ENCODE measurements at places on chromosomes 16 and 17.

DNA sequence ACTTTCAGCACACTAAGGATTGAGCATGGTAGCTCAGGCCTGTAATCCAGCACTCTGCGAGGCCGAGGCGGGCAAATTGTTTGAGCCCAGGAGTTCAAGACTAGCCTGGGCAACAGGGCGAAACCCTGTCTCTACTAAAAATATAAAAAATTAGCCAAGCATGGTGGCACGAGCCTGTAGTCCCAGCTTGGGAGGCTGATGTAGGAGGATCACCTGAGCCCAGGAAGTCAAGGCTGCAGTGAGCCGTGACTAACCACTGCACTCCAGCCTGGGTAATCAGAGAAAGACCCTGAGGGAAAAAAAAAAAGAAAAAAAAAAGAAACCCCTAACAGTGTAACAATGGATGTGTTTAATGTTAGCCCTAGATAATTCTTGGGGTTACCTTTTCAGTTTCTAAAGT is 24.0 kb downstream of the PARN start:
- no peak for DNase-seq

DNA sequence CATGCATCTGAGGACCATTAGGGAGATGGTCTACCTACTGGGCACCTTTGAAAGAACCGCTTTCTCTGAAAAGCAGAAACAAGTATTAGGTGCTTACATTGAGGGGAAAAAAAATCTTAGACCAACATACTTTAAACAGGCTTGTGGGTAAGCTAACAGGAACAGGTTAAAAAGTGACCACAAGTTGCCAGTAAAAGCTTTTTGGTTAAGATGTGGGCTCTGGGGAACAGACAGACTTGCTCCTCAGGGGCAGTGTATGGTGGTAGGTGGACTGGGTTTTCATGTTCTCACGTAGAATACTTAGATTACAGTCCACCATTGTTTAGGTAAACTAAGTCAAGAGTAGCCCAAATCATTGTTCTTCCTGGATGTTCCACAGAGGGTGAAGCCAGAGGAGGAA is 41.2 kb downstream of the REXO5 start:
- peak; percentile 7 for DNase-seq

GRCh38 chr16:12422233-12422632 is 381.5 kb downstream of the CPPED1 start:
- no peak for DNase-seq

- no peak for DNase-seq
These were observed 12.1 kb downstream of the CMTM3 start for GRCh38 chr16:66616592-66616991.

GRCh38 chr17:28076144-28076543 is 33.7 kb downstream of the NLK start:
- DNase-seq: no peak

- DNase-seq: no peak
These were observed 7.7 kb upstream of the NPIPB2 start for GRCh38 chr16:11949527-11949926.

GRCh38 chr16:67961551-67961957 is 6.9 kb downstream of the SLC12A4 start:
- no peak for DNase-seq

GRCh38 chr16:87712184-87712762 is 53.5 kb downstream of the KLHDC4 start:
- DNase-seq: no peak

DNA sequence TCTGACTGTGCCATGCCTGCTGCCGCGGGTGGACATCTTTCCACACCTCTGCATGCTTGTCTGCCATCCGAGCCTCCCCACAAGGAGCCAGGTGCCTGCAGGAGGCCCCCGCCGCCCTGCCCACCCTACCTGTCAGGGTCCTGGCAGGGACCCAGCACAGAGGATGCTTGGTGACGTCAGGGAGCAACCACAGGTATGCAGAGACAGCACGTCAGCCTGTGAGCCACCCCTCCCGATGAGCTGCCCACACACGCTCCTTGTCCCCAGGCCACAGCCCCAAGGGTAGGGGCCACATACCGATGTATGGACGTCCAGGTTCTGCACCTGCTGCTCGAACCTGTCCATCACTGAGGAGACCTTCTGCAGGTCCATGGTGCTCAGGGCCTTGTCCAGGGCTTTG is 10.6 kb downstream of the CHMP1A start:
- DNase-seq: no peak

DNA sequence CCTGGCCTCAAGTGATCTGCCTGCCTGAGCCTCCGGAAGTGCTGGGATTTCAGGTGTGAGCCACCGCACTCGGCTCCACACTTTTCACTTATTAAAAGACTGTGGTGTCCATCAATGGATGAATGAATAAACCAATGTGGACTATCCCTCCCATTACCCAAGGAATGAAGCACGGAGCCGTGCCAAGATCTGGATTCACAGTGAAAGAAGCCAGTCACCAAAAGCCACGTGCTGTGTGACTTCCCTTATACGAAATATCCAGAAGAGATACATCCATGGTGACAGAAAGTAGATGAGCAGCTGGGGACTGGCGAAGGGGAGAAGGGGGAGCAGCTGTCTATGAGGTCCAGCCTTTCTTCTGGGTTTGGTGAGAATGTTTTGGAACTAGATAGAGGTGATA is 48.2 kb upstream of the STH start:
- DNase-seq: no peak

DNA sequence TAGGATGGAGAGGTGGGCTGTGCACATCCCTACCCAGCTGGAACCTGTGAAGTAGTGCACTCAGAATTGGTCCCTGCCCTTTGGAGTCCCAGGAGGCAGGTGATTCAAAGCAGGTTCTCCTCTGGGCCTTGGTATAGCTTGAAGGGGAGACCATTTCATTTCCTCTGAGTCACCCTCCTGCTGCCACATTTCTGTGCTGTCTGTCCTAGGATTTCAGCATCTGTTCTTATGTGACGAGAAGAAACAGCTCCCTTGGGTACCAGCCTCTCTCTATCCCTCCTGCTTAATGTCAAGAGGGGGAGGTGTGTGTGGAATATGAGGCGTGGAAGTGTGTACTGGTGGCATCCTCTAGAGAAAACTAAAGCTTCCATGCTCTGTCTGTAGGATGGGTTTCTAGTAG is 5.0 kb upstream of the NFE2L1 start:
- DNase-seq: no peak

GRCh38 chr17:609232-609810 is 105.3 kb downstream of the VPS53 start:
- no peak for DNase-seq

GRCh38 chr16:58121132-58121531 is 8.0 kb downstream of the CFAP20 start:
- DNase-seq: no peak

DNA sequence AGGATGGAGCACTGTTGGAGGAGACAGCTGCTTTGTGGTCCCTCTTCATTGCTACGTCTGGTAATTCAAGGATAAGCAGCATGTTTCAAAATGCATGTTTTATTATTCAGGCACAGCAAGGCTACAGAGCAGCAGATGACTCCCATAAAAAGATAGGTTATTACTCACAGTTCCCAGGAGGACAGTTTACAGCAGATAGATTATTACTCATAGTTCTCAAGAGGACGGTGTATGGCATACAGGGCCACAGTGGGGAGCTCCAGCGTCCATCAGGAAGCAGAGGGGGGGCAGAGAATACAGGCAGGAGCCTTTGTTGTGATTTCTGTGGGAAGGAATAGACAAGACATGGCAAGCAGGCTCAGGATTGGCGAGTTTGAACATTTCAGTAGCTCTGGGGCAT is 72.9 kb downstream of the DNAH9 start:
- no peak for DNase-seq

GRCh38 chr17:61321344-61321743 is 78.3 kb upstream of the TBX2 start:
- DNase-seq: no peak

DNA sequence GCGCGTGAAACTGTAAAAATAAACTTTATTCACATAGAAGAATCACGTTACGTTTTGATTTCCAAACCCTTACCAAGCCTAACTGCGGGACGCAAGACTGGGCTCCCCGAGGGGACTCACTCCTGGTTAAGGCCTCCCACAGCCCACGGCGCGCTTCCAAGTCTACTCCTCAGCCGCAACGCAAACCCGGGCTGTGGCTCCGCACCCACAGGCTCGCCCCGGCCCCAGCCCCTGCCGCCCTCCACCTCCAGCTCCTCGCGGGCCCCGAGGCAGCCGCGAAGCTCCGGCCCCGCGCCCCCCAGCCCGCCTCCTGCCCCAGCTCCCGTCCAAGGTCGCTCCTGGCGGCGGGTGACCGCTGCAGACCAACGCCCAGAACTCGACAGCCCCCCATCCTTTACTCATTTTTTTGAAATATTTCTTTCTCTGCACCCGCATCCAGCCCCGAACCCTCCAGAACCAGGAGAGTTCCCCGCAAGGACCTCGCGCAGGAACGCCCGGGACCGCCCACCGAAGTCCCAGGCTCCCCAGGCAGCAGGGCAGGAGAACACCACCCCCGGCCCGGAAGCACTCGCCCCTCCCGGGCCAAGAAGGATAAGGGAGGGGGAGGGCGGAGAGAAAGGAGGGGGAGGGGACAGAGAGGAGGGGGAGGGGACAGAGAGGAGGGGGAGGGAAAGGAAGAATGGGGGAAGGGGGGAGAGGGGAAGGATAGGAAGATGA is 912 bp downstream of the USP22 start:
- DNase-seq: peak; percentile 59

- no peak for DNase-seq
These were observed 1.5 kb downstream of the GSDMB start for GRCh38 chr17:39916918-39917317.

DNA sequence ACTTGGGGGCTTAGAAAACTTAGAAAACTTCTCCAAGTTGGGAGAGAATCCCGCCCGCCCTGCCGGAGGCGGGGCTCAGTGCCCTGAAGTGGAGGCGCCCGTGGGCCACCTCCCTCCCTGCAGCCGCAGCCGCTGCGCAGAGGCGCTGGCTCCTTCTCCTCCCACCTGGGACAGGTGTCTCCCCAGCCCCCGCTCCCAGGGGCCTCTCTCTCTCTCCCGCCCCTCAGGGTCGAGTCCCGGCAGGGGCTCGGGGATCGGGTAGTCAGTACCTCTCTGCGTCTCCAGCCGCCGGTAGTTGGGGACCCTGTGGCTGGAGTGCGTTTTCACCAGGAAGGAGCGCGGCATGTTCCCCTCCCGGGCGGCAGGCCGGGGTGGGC is 257 bp downstream of the SNAI3 start:
- DNase-seq: no peak

- DNase-seq: no peak
These were observed 1.8 kb downstream of the CCL5 start for GRCh38 chr17:35878361-35878760.

GRCh38 chr17:37662353-37662752 is 19.1 kb upstream of the DDX52 start:
- DNase-seq: no peak
